ENCODE measurements at places on chromosomes 11 and 22.
A peak's percentile ranks its signal among the peaks of the same experiment; 100 is the strongest.

DNA sequence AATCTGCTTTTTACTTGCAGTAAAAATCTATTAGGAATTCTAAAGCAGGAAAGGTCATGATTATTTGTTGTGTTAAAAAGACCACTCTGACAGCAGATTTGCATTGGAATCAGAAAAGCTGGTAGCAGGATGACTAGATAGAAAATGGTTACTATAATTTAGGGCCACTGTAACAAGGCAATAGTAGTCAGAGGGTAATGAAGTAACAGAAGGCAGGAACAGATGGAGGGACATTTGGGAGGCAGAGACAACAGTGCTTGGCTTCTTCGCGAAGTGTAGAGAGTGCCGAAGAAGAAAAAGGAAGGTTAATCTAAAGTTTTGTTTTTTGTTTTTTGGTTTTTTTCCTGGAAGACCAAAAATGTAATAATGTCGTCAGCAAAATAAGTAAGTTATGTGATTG, 129.8 kb upstream of the SLC5A12 start:
- H3K27me3 ChIP-seq: no peaks in the 10 kb centered on the region
- no peak overlapping the region for H3K27ac ChIP-seq
- no peak for DNase-seq

- H3K27me3 ChIP-seq: no peaks in the 10 kb centered on the region
- peak overlapping the region; percentile 94 for H3K27ac ChIP-seq
- peaks cover 15% of the 10 kb centered on the region for H3K4me1 ChIP-seq
- no peak overlapping the region for H3K4me3 ChIP-seq
Observed at GRCh38 chr22:22753526-22754267, 109.3 kb downstream of the GGTLC2 start.

DNA sequence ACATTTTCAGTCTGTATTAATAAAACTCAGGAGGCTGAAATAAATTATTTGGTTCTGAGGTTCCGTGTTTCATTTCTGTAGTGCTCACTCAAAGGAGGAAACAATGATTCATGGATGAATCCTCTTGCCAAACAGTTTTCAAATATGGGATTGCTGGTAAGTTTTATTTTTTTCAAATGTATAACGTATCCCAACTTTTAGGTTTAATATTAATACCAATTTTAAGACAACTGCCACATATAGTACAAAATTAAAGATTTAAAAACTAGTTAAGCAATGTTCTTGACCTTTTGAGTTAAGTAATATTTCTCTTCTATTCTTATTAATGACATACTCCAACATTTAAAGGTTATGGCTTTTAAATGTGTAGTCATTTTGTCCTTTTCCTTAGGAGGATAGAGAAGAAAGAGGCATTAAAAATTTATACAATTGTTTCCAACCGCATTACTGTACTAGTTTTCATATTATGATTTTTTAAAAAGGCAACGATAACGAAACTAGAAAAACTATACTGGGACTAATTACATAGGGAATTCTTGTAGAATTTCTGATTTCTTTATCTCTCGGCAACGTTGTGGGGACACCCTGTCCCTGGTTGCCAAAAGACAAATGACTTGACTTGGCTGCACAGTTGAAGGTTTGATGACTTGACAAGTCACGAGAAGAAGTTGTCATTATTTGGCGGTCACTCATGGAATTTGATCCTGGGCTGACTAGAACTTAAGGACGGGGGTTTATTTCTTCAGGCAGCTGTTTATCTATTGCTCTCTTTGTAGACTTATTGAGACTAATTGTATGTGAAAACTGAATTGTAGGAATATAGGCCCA, 69.1 kb upstream of the ADSL start:
- H3K27me3 ChIP-seq: no peaks in the 10 kb centered on the region
- DNase-seq: no peak
- peak overlapping the region; percentile 97 for H3K27ac ChIP-seq

DNA sequence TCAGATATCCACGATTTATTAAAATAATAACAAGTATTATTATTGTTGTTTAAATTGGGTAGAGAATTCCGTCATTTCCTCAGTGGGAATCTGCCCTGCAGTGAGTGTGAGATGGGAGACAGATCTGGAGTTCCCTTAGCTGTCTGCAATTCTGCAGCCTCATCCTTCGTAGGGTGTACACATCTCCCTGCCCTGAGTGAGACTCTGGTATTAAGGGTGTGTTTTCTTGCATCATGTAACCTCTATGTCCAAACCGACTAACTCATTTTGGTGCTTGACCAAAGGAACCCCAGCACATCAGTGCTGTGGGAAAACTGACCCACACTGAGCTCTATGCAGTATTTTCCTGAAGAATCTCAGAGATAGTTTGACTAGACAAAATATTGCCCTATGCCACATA, 157.6 kb downstream of the LDLRAD3 start:
- H3K4me1 ChIP-seq: no peaks in the 10 kb centered on the region
- no peak overlapping the region for H3K4me3 ChIP-seq
- H3K27ac ChIP-seq: no peak overlapping the region
- H3K36me3 ChIP-seq: no peaks in the 10 kb centered on the region

DNA sequence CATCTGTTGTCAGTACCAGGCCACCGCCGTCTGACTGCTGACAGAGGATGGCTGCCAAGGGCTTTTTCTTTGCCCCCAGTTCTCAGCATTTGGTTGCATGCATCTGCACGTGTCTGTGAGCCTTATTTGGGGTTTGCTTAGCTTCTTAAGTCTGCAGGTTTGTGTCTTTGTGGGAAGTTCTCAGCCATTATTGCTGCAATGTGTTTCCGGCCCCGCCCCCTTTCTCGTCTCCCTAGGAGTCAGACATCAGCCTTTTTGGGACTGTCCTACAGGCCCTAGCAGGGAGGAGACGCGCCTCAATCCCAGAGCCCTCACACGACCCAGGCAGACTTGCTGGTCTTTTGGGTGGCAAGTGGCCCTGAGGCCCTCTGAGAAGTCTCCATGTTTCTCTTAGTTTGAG, 8.0 kb downstream of the MOB2 start:
- H3K27ac ChIP-seq: no peak overlapping the region
- H3K4me1 ChIP-seq: peaks cover 13% of the 10 kb centered on the region
- DNase-seq: no peak
- H3K36me3 ChIP-seq: peaks cover 14% of the 10 kb centered on the region
- H3K27me3 ChIP-seq: no peaks in the 10 kb centered on the region

GRCh38 chr11:95067039-95067840, 521 bp downstream of the SRSF8 start:
- H3K27me3 ChIP-seq: peaks cover 8% of the 10 kb centered on the region
- DNase-seq: peak; percentile 66
- H3K4me1 ChIP-seq: peaks cover 21% of the 10 kb centered on the region
- peak overlapping the region; percentile 99 for H3K4me3 ChIP-seq
- H3K27ac ChIP-seq: peak overlapping the region; percentile 98
- peaks cover 5% of the 10 kb centered on the region for H3K36me3 ChIP-seq

GRCh38 chr11:130068546-130068985, 1.1 kb upstream of the APLP2 start:
- H3K36me3 ChIP-seq: peaks cover 12% of the 10 kb centered on the region
- no peak for DNase-seq
- H3K4me3 ChIP-seq: peak overlapping the region; percentile 99

GRCh38 chr11:127709960-127710359, 709.4 kb upstream of the KIRREL3 start:
- no peak overlapping the region for H3K4me3 ChIP-seq
- peaks cover 4% of the 10 kb centered on the region for H3K27me3 ChIP-seq
- H3K4me1 ChIP-seq: no peaks in the 10 kb centered on the region
- no peaks in the 10 kb centered on the region for H3K36me3 ChIP-seq

DNA sequence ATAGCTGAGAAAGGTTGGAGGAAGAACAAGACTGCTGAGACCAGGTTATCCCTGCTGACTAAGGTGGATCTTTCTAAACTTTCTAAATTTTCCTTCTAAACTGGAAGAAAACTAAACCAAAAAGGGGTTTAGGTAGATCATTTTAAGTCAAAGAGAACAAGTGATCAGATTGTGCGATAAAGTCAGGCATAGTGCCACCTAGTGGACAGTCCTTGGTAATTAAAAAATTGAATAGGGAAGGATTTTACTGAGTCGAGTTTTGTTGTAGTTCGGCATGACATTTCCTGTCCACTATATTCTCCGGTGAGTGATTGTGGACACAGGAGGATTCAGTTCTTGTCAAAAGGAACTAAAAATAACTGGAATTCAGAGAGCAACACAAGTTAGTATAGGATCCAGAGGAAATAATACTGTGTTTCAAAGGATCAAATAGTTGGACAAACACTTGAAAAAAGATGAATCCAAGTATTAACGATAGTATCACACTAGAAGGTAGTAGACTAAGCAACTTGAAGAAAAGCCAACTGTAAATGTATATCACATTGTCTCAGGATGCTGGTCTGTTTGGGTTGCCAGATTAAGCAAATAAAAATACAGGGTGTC, 1236.4 kb downstream of the FAM181B start:
- DNase-seq: no peak
- no peak overlapping the region for H3K4me3 ChIP-seq
- H3K4me1 ChIP-seq: no peaks in the 10 kb centered on the region
- H3K27ac ChIP-seq: no peak overlapping the region
- no peaks in the 10 kb centered on the region for H3K36me3 ChIP-seq

DNA sequence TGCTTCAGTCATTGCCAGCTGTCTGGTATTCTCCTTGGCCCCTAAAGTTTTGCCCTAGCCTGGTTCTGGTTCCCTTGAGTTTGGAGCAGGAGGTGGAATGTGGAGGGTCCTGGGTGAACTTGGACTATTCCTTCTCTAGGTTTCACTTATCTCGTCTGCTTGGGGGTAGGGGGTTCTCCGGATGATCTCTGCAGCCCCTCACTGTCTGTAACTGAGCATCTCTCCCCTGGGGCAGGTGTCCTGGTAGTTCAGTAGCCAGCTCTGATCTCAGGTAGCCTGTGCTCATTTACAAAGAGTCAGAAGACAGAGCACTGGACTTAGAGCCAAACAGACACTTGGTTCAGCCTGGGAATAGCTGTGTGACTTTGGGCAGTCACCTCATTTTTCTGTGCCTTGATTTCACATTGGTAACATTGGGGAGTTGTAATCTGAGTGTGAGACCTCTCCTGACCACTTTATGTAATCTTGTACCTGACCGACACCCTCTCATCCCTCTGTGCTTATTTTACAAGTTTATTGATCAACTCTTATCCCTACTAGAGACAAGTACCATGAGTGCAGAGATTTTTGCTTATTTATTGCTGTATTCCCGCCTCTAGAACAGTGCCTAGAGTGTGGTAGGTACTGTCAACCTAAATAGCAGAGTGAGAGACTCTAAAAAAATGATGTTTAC, 804 bp downstream of the CCDC134 start:
- H3K27ac ChIP-seq: peak overlapping the region; percentile 96
- peaks cover 27% of the 10 kb centered on the region for H3K4me1 ChIP-seq
- no peaks in the 10 kb centered on the region for H3K27me3 ChIP-seq
- DNase-seq: no peak
- peak overlapping the region; percentile 96 for H3K4me3 ChIP-seq

- no peak for DNase-seq
- H3K36me3 ChIP-seq: no peaks in the 10 kb centered on the region
- peaks cover 3% of the 10 kb centered on the region for H3K4me1 ChIP-seq
- peaks cover 11% of the 10 kb centered on the region for H3K27me3 ChIP-seq
Observed at GRCh38 chr11:20544603-20545237, 54.7 kb upstream of the SLC6A5 start.

- H3K36me3 ChIP-seq: no peaks in the 10 kb centered on the region
- no peak for DNase-seq
- H3K27ac ChIP-seq: no peak overlapping the region
- peaks cover 16% of the 10 kb centered on the region for H3K27me3 ChIP-seq
- no peak overlapping the region for H3K4me3 ChIP-seq
Observed at GRCh38 chr22:43256569-43256968, 69.6 kb upstream of the TTLL12 start.

DNA sequence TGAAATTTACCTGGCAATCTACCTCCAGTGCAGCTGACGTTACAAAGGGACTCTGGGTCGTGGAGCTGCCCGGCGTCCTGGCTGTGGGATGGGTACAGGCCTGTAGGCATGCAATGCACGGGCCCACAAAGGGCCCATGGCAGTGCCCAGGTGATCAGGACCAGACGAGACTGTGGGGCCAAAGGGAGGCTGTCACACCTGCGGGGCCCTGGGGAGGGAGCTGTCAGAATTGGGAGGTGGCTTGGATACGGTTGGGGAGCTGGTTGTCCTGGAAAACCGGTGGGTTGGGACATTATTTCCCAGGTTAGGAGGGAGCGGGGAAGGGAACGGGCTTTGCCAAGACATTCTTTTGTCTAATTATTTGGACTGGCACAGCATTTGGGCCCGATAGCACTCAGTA, 958.5 kb downstream of the BRD1 start:
- no peak overlapping the region for H3K4me3 ChIP-seq
- H3K27ac ChIP-seq: no peak overlapping the region
- H3K27me3 ChIP-seq: peaks cover 33% of the 10 kb centered on the region
- no peaks in the 10 kb centered on the region for H3K4me1 ChIP-seq

DNA sequence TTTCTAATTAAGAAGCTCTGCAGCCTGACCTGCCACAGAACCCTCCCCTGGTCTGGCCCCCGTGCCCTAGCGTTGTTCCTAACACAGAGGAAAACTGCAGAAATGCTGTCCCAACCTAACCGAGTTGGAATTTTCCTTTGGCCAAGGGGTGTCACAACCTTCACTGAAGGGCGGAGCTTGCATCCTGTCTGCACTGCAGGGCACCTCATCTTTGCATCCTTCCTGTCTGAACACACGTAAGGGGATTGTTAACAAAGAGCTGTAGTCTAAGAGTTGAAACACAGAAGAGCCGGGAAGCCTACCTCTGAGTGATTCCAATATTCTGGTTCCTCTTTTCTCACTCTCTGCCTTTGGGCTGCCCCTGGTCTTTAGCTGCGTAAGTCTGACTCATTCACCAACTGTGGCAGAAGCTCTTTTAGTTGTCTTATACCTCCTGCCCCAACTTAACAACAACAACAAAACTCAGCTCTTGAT, 1.6 kb downstream of the DIXDC1 start:
- no peaks in the 10 kb centered on the region for H3K27me3 ChIP-seq
- peak overlapping the region; percentile 84 for H3K4me3 ChIP-seq
- DNase-seq: no peak

DNA sequence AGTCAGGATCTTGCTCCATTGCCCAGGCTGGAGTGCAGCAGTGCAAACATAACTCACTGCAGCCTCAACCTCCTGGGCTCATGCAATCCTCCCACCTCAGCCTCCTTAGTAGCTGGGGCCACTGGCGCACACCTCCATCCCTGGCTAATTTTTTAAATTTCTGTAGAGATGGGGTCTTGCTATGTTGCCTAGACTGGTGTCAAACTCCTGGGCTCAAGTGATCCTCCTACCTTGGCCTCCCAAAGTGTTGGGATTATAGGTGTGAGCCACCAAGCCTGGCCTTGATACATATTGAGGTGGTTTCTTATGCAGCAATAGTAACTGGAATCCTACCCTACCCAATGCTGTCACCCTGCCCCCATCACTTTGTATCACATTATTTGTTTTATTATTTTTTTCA, 32.4 kb downstream of the SCUBE1 start:
- H3K4me3 ChIP-seq: no peak overlapping the region
- no peak for DNase-seq
- H3K36me3 ChIP-seq: peaks cover 4% of the 10 kb centered on the region
- H3K27ac ChIP-seq: no peak overlapping the region
- H3K27me3 ChIP-seq: peaks cover 41% of the 10 kb centered on the region

All from T-helper 17 cell (primary cell).